ENCODE measurements at places on chromosomes 5 and 9.
A peak's percentile ranks its signal among the peaks of the same experiment; 100 is the strongest.

DNA sequence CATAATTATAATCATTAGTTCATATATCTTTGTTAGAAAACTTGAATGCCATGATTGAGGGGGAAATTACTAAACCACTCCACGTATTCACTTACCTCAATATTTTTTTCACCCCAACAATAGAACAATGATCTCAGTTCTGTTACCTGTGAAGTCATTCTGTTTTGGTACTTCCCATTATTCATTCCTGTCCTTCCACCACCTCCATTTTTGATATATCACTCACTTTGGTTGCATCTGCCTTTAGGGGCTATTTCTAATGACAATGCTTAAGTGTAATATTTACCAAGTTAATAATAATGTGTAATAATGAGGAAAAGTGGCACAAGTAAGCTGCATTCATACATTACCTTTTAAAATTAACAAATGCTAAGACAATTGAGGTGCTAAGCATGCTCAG, 218.4 kb downstream of the SPATA31D1 start:
- DNase-seq: no peak

DNA sequence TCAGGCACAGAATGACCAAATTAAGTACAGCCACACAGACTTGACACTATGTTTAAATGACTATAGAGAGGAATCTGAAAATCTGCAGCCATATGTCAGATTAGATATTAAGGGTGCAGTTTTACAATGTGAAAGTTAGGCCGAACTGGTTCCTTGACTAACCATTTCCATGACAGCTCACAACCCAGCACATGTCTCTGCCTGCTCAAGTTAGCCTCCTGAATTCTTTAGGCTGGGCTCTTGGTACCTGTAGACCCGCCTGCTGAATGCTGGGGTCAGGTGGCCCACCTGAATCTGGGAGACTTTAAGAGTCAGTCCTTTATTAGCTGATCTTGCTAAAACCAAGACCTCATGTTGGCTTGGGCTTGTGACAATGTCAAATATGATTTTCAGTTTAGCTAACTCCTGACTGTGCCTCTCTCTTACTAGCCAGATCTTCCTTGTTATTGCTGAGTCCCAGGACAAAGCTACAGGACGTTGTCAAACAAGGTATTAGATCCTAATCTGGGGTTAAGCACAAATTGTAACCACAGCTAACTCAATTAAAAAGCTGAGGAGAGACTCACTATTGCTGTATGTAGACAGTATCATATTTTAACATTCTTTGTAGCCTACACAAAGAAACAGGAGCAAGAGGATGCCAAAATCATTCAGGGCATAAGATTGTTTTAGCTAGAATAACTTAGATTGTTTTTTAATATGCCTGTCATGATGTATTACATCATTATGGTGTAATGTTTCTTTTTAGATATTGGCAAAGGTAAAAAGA, 490.9 kb downstream of the SEMA5A start:
- no peak for DNase-seq

- DNase-seq: no peak
Observed at GRCh38 chr5:110354311-110354710, 372.2 kb downstream of the TMEM232 start.

DNA sequence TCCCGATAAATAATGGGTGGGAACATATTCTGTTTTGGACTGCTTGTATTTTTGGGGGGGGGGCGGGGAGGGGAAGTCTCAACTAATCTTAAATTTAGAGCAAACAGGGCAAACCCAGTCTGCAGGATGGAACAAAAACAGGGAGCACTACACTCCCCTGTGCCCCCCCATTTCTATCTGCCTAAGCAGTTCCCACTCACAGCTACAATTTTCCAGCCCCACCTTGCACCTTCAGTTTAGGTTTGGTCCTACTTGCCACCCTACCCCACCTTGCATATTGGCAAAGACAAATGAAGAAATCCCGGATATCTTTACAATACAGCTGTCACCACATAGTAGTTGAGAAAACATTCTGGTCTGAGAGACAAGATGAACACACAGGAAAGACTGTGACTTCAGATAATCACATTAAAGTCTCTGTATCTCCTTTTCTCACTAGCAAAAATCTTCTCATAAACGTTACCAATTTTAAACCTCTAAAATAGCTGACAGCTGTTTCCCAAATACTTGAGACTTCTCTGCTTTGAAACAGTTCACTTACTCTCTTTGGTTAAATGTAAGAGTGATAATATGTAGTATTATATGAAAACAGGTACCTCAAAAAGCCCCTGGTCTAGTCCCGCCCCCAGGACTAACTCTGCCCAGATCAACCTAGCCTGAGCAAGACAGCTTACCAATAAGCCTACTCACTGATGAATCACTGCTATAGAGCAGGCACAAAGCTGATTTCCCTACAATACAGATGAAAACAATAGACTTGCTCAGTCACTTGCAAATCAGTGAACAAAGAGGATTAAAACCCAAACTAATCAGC, 5.2 kb upstream of the RAPGEF6 start:
- DNase-seq: no peak

- DNase-seq: no peak
Observed at GRCh38 chr9:88721495-88722279, 186.7 kb downstream of the NXNL2 start.

GRCh38 chr5:104903941-104904340, 1341.4 kb upstream of the NUDT12 start:
- DNase-seq: no peak

DNA sequence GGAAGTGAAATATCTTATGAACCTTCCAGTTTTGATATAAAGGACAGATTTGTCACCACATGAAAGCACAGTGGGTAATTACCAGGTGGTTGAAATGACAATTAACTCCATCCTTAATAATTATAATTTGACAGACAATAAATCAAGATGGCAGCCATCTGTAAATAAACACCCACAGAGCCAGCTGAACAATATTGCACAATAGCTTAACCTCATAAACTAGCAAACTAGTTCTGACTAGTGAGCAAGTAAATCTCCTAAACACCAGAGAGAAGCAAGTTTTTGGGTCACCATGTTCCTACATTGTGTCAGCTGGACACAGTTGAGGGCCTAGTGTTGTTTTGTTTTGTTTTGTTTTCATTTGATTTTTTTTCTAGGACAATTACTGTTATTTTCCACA, 577.4 kb downstream of the ACTL7B start:
- DNase-seq: no peak

DNA sequence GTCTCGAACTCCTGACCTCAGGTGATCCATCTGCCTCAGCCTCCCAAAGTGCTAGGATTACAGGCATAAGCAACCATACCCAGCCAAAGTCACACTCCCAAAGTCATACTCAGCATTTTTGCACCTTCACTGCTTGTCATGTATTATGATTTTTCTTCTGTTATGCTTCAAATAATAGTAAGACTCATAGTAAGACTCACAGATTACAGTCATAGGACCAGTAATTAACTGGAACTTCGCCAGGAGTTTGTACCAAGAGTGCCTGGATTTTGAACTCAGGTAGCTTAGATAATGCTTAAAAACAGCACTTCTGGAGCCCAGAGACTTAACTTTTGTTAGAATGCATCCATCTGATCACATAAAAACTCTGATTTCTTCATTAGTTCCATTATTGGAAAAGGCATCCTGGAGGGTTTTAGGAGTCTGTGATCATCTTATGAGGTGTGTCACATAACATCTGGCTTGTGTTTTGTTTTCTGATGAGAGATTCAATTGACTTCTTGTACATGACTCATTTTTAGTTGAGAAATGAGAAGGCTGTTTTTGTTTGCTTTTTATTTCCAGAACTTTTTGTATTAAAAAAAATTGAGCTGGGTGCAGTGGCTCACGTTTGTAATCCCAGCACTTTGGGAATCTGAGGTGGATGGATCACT, 131.5 kb downstream of the ADAMTS19 start:
- DNase-seq: no peak

- no peak for DNase-seq
Observed at GRCh38 chr9:69696802-69697201, 24.6 kb upstream of the APBA1 start.

- no peak for DNase-seq
Observed at GRCh38 chr5:143120460-143121134, 282.9 kb downstream of the NR3C1 start.

- no peak for DNase-seq
Observed at GRCh38 chr5:139658928-139659667, 10.9 kb downstream of the CXXC5 start.

DNA sequence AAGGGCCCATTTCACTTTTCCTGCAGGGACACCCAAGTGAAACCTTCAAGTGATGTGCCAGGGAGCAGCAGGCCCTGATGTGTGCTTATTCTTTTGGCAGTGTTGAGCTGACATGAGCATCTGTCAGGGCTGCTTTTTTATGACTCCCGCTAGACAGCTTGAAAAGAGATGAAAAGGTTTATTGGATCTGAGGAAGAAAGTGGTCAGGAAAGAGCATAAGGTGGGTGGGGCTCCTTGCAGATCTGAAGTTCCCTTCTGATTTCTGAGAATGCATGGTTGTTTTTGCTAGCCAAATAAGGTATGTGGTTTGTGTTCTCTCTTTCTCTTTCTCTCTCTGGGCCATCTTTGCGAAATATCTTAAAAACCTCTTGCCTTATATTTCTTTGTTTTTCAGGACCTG, 316.1 kb downstream of the DMRT2 start:
- no peak for DNase-seq

- DNase-seq: no peak
Observed at GRCh38 chr9:16023446-16023845, 470.6 kb downstream of the CCDC171 start.

DNA sequence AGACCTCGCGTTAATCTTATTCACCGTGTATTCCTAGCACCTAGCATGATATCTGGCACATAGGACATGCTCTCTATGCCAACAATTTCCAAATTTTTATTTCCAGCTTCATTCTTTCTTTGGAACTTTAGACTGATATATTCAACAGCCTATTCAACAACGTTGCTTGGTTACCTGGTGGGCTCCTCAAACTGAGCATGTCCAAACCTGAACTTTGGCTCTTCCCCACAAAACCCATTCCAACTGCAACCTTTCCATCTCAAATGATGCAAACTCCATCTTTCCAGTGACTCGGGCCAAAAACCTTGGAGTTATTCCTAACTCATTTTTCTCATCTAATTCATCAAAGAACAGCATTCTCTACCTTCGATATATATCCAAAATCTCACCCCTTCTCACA, 525.2 kb downstream of the AGTPBP1 start:
- no peak for DNase-seq

- DNase-seq: no peak
Observed at GRCh38 chr9:14478175-14479162, 164.5 kb upstream of the NFIB start.

DNA sequence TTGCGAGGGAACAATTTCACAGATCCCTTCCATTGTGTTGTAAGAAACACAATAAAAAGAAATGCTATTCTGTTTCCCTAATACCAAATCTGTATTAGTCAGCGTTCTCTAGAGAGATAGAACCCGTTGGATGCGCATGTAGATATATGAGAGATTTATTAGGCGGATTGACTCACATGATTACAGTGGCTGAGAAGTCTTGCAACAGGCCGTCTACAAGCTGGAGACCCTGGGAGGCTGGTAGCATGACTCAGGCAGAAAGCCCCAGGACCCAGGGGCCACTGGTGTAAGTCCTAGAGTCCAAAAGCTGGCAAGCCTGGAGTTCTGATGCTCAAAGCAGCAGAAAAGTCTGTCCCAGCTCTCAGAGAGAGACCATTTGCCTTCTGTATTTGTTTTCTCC, 18.4 kb upstream of the IL17B start:
- no peak for DNase-seq

- no peak for DNase-seq
Observed at GRCh38 chr9:97851446-97851883, 1.6 kb upstream of the FOXE1 start.

DNA sequence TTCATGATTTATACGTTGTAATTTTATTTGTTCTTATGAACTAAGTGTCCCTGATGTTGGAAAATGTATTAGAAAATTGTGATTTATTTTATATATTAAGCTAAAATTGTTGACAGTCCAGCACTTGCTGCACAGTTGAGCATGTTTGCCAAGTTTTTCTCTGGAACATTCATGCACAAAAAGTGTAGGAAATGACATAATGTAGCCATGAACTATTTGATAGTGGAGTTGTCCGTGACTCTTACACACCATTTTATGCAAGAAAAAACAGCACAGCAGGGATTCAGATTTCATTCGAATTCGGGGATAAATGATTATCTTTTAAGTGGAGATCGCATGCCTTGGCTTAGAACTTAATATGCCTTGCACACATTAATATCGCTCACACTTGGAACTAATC, 708.6 kb upstream of the WWC1 start:
- DNase-seq: no peak

GRCh38 chr5:113606298-113607134, 93.0 kb downstream of the YTHDC2 start:
- DNase-seq: peak; percentile 15

GRCh38 chr5:76582230-76583162, 40.7 kb downstream of the F2RL2 start:
- DNase-seq: peak; percentile 11

GRCh38 chr5:180159756-180160155, 49.3 kb downstream of the RASGEF1C start:
- DNase-seq: no peak

DNA sequence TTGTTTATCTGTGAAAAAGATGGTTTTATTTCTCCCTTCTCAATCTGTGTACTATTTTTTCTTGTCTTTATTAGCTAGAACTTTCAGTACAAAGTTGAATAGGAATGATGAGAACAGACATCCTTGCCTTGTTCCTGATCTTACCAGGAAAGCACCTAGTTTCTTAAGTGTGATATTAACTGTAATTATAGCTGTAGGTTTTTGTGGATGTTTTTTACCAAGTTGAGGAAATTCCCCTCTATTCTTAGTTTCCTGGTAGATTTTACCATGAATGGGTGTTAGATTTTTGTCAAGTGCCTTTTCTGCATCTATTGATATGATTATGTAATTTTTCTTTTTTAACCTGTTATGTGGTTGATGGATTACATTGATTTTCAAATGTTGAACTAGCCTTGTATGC, 68.7 kb downstream of the KCNN2 start:
- DNase-seq: no peak

- no peak for DNase-seq
Observed at GRCh38 chr9:90546200-90546599, 96.4 kb downstream of the DIRAS2 start.

- DNase-seq: no peak
Observed at GRCh38 chr9:69023650-69024049, 9.7 kb upstream of the PRKACG start.

GRCh38 chr9:8946461-8946860, 1146.9 kb upstream of the DMAC1 start:
- no peak for DNase-seq

DNA sequence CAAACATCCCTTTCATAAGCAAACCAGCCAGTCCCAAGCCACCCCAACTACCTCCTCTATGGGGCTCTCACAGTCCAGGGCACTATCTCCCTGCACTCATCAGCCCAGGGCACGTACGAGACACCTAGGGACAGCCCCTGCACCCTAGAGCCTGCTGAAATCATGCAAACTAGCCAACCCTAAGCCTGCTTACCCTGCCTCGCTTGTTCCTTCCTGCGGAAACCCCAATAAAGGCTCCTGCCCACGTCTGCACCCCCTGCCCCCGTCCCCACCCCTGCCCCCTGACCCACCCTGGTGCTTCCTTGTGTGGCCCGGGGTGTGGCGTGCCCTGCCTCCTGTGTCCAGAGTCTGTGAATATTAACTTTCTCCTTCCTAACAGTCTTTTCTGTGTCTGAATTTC, 135.9 kb downstream of the GADD45G start:
- no peak for DNase-seq

- DNase-seq: no peak
Observed at GRCh38 chr5:103464835-103465484, 97.6 kb downstream of the NUDT12 start.

Measured in GM18507 (cell line).